Activated CD8-positive, alpha-beta memory T cell treated with anti-CD3 and anti-CD28 coated beads, Interleukin-2, amount 10 ng/mL, durations not matched to agents 7 days and 5 days (primary cell): ENCODE measurements at places on chromosomes 4 and X. TPM values are rescaled to one million over a fixed set of nuclear protein-coding genes. Genes with fewer than 3 reads are reported as not detected.

The GAGE1 gene
- not detected for total RNA-seq

The CITED1 gene
- total RNA-seq, result not detected

The CT55 gene
- total RNA-seq, result not detected

The ATP11C gene
- total RNA-seq, result 13.1 TPM

The DNAAF6 gene
- not detected for total RNA-seq

The HELT gene
- not detected for total RNA-seq

The NWD2 gene
- not detected for total RNA-seq

The NAP1L3 gene
- total RNA-seq, result 0.64 TPM

The COX7B2 gene
- not detected for total RNA-seq

The SRPK3 gene
- total RNA-seq, result not detected

The VCX3B gene
- not detected for total RNA-seq

The MAGEE1 gene
- 2.9 TPM for total RNA-seq

The CXCL6 gene
- total RNA-seq, result not detected

The GPR82 gene
- total RNA-seq, result 0.21 TPM

The HPSE gene
- 18.4 TPM for total RNA-seq

The ADH4 gene
- total RNA-seq, result not detected

The BCAP31 gene
- 148 TPM for total RNA-seq

The AFP gene
- total RNA-seq, result not detected

The TMSB15B gene
- total RNA-seq, result 10.5 TPM

The PAGE2 gene
- total RNA-seq, result not detected

The CT45A2 gene
- not detected for total RNA-seq

The TKTL2 gene
- total RNA-seq, result not detected

The CCNG2 gene
- total RNA-seq, result 21.6 TPM

The USP11 gene
- 54.8 TPM for total RNA-seq

The DGKK gene
- not detected for total RNA-seq

The PGAM4 gene
- total RNA-seq, result not detected

The AKAP14 gene
- not detected for total RNA-seq

The PCDH7 gene
- not detected for total RNA-seq
